ENCODE measurements at places on chromosomes 1 and 21.

- peak; percentile 25 for DNase-seq
Measured at GRCh38 chr1:234605983-234606783, 3.8 kb downstream of the IRF2BP2 start.

DNA sequence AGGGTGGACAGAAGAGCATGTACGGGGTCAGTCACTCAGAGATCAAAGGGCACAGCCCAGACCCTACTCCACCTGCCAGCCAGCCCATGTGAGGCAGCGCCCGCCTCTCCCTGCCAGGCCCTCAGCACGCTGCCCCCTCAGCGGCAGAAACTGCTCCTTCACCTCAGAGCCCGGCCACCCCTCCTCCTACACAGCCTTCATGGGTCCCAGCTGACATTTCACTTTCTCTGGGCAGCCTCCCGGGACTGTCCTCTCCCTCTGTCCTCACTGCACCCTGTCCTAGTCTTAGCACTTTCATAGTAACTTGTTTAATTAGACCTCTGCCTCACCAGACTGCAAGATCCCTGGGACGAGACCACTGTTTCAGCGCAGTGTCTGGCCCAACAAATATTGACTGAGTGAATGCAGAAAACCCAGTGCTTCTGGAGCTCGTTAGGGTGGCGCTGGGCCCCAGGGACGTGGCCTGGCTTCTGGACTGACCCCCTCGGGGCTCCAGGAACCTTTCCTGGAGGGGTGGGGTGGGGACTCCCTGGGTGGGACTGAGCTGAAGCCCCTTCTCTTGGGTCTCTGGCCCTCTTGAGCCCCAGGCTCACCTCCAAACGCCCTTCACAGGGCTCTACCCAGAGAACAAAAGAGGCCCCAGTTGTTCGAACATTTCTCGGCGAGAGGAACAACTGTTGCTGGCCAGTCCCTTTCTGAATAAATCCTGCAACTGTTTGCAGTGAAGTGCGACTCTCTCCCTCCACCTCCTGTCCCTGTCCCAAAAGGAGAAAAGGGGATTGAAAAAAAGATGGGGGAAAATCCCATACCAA lies 114.9 kb downstream of the CASZ1 start:
- no peak for DNase-seq

- DNase-seq: no peak
Measured at GRCh38 chr1:211490038-211490678, 1.8 kb downstream of the RD3 start.

GRCh38 chr1:46204406-46204742 lies 1.2 kb downstream of the LURAP1 start:
- DNase-seq: no peak

GRCh38 chr1:208601561-208601960 lies 357.4 kb upstream of the PLXNA2 start:
- no peak for DNase-seq

GRCh38 chr1:76891931-76892622 lies 24.8 kb downstream of the ST6GALNAC5 start:
- no peak for DNase-seq

- no peak for DNase-seq
Measured at GRCh38 chr1:44988531-44989156, 2.2 kb upstream of the EIF2B3 start.

GRCh38 chr1:54989473-54989872 lies 9.0 kb downstream of the TMEM61 start:
- no peak for DNase-seq

- no peak for DNase-seq
Measured at GRCh38 chr1:204972426-204972825, 70.6 kb upstream of the CNTN2 start.

DNA sequence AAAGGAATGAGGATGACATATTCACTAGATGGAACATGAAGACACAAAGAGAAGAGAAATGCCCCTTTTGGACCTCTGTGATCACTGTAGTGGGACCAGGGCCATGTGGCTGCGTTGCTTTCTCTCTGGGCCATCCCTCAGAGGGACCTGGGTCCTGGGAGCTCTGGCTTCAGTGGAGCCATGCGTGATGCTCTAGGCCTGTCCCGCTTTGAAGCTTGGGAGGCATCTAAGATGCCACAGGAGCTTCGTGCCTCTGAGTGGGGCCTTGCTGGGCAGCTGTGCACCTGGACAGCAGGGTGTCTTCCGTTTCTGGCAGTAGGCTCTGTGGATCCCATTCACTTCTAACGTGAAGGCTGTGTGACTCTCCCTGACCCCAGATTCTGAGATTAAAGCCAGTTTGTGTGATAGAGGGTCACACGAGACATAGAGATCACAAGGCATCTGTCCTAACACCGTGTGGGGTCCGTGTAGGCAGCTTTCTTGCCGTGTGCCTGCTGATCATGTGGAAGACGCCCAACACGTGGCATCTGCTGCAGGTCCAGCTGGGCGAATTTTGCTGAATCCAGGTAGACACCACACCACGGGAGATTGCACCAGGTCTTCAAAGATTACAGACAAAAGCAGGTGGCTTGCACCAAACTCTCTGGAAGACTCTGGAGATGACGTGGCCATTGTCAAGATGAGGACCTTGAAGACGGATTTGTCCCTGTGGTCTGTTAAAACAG lies 17.2 kb upstream of the PRSS38 start:
- no peak for DNase-seq

- DNase-seq: no peak
Measured at GRCh38 chr1:47229031-47229885, 2.8 kb downstream of the TAL1 start.

DNA sequence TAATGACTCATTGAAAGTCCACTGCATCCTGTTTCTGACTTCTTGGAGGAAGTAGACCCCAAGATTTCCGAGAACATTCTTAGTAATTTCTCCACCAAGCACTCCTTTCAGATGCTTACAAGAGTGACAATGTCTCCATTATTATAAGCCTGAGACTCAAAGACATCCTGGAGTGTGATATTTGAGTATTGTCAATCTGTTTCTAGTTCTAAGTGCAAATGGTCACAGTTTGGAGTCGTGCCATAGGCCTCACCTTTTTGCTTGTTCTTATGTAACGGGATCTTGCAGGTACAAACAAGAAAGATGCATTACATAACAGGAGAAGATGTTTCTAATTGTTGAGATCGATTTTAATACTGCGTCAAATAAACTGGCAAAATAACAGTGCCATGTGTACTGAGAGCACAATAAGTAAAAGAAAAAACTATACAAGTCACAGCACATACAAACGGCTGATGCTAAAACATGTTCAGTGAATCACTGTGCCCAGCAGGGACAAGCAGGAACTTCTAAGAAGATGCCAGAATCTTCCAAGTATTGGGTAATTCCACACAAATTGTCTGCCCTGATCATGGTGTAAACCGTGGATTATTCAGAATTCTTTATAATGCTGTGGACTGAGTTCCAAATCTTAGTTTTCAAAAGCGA lies 54.1 kb downstream of the CD2 start:
- no peak for DNase-seq

DNA sequence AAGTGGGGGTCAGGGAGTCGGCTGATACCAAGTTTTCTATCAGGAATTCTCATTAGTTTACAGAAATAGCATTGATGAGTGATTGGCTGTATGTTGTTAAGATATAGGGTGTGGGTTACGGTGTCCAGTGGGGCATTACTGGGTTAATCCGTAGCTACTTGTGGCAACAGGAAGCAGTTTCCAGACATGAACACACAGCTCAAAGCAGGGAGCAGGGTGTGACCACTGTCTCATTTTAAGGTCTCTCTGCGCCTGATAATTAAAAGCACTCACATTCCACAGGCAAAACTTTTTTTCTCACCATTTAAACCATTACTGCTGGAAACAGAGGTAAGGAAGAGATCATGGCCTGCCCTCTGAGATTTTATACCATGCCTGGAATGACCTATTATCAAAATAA lies 114.9 kb downstream of the SIK1 start:
- no peak for DNase-seq

DNA sequence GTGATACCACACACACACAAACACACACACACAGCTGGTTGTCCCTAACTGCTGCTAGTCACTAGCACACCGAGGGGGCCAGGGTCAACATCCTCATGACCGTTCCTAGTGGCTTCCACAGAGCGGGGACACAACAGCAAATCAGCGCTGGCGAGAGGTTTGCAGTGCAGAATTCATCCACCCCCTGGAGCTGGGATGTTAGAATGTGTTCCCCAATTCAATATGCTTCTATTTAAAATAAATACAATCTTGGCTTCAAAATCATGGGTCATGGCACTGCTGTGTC lies 16.2 kb upstream of the C2CD2 start:
- no peak for DNase-seq

DNA sequence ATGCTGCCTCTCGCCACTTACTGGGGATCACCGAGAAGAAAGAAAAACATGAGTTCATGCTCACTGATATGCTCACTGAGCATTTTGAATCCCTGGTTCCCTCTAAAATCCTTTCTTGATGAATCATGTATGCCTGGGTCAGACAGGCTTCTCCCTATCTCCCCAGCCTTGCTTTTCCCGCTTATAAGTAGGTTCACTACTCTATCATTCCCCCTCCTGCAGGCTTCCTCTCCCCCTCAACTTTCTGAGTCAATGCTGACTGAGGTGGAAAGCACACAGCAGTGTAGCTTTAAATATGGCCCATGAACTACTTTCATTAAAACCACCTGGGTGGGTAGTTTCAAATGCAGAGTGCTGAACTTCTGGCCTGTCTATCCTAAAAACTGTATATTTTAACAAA lies 41.7 kb downstream of the FMO4 start:
- DNase-seq: no peak

GRCh38 chr1:203704120-203704519 lies 60.9 kb upstream of the LAX1 start:
- no peak for DNase-seq

DNA sequence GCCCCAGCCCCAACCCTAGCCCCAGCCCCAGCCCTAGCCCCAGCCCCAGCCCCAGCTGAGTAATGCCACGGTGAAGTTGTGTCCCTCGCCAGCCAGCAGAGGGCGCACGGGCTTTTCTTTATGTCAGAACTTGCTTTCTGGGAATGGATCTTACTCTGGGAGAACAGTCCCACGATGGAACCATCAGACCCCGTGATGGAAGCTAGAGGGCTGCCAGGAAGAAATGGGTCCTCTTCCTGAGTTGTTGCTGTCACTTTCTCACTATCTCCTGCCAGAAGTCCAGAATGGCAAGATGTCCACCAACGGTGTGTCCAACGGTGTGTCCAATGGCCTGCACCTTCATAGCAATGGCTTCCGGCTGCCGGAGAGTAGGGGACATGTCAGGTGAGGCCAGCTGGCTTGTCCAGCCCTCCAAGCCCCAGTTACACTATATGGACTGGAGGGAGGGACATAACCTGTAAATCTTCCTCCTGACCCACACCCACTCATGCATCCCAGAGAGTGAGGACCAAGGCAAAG lies 25.1 kb upstream of the TMEM222 start:
- peak; percentile 66 for DNase-seq

DNA sequence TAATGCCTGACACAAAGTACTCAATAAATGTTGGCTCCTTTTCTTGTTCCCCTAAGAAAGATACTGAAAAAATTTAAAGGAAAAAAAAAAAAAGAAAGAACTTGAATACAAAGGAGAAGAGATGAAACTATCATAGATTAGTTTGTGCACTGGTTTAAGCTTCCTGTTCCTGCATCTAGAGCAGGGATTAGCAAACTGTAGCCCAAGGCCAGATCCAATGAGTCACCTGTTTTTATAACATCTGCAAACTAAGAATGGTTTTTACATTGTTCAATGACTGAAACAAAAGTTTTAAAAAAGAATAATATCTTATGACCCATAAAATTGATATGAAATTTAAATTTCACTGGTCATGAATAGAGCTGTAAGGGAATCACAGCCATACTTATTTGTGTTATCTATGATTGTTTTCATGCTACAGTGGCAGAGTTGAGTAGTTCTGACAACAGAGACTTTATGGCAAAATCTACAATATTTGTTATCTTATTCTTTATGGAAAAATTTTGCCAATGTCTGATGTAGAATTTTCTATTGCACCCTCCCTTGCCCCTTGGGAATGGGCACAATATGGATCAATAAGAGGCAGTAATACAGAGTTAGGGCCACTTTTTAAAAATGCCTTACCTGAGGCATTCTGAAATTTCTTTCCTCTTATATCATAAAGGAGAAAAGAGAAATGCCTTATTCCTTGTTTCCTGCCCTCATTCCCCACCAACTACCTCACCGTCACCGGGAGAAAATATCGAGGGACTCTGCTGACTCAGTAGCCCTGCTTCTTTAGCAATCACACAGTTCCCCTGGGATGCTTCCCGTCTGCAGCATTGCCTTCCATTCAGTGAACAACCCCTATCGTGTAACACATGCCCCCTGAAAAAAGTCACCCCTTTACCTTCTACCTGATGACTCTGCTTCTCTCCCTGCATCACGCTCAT lies 50.6 kb downstream of the WDR64 start:
- no peak for DNase-seq

DNA sequence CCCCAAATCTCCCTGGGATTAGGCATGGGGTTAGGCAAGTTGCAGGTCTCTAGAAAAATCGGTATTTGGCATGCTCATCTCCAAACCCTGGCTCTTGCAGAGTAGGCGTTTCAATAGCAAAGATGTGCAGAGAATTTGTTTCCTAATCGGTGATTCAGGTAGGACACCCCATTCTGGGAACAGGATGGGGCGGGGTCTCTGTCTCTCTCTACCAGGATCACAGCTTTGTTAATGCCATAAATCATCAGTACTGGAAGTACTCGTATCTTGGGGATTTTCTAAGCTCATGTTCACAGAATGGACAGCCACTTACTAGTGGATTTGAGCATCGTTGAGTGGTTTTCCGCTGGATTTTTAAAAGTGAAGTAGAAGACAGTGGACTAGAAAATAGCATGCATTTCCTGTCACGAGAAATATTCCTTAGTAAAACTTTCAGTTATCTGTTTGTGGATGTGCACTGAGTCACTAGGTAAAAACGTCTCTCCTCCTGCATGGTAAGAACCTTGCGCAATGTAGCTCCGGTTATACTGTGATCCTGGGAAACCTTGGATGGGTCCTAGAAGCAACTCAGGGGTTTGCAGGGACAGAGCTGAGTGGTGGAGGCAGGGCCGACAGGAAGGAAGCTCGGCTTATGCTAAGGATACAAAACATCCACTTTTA lies 5.1 kb downstream of the TMEM51 start:
- DNase-seq: no peak

GRCh38 chr1:205716371-205717132 lies 33.4 kb downstream of the NUCKS1 start:
- no peak for DNase-seq

DNA sequence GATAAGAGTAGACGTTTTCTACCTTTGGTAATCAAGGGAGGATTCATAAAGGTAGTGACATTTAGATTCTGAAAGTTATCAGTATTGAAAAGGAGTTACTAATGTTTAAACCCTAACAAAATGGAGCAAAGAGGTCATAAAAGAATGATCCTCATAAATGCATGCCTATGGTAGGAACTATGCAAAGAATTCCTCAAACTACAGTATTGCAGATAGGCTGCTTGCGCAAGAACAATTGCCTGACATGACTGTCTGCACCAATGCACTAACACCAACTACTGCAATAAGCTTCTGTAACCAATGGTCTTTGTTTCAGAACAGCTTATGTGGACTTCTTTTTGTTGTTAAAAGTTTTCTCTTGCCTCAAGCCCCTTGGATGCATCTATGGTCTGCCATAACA lies 597.3 kb upstream of the ADGRL4 start:
- no peak for DNase-seq

- DNase-seq: no peak
Measured at GRCh38 chr1:114589122-114589521, 7.7 kb upstream of the BCAS2 start.

GRCh38 chr1:206654828-206655227 lies 19.5 kb downstream of the DYRK3 start:
- DNase-seq: no peak
